ENCODE measurements at places on chromosomes 1 and 21.

GRCh38 chr1:5911157-5911556, 81.1 kb downstream of the NPHP4 start:
- DNase-seq, result no peak

- no peak for DNase-seq
Measured at GRCh38 chr1:65176591-65176990, 28.6 kb downstream of the AK4 start.

GRCh38 chr1:28046716-28047115, 41.7 kb downstream of the EYA3 start:
- peak; percentile 26 for DNase-seq

- peak; percentile 74 for DNase-seq
Measured at GRCh38 chr1:9792156-9793042, 31.4 kb downstream of the CLSTN1 start.

DNA sequence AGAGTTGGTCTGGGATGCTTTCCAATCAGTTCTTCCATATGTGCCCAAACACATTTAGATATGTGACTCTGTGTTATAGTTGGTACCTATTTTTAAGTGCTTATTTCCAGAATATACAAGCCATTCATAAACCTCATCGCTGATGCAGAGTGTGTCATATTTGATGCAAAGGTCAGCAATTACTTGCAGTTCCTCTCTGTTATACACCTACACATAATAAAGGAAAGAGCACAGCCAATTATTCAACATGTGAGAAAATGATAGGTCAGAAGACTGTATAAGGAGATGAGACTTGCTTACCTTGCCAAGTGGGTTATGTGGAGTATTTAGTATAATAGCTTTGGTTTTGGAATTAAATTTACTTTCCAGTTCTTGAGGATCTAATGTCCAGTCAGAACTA, 31.3 kb downstream of the KYAT3 start:
- no peak for DNase-seq

DNA sequence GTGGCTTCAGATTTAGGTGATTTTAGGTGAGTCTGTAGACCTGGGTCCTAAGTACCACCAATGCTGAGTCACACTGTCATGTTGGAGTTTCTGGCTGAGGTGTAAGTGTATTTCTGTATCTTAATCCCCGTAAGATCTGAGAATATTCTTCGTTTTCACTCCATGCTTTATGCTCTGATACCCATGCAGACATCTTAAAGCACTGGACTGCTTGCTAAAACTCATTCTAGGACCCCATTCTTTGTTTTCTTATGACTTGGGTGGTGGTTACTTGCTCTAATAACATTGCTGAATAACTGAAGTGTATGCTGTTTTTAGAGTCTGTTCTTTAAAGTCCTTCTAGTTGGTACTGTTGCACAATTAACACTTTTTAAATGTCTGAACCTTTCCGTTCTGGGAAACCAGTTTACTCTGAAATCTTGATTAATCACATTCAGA, 36.6 kb downstream of the CDC42 start:
- DNase-seq, result no peak

GRCh38 chr21:32367158-32367557, 25.7 kb downstream of the URB1 start:
- no peak for DNase-seq

DNA sequence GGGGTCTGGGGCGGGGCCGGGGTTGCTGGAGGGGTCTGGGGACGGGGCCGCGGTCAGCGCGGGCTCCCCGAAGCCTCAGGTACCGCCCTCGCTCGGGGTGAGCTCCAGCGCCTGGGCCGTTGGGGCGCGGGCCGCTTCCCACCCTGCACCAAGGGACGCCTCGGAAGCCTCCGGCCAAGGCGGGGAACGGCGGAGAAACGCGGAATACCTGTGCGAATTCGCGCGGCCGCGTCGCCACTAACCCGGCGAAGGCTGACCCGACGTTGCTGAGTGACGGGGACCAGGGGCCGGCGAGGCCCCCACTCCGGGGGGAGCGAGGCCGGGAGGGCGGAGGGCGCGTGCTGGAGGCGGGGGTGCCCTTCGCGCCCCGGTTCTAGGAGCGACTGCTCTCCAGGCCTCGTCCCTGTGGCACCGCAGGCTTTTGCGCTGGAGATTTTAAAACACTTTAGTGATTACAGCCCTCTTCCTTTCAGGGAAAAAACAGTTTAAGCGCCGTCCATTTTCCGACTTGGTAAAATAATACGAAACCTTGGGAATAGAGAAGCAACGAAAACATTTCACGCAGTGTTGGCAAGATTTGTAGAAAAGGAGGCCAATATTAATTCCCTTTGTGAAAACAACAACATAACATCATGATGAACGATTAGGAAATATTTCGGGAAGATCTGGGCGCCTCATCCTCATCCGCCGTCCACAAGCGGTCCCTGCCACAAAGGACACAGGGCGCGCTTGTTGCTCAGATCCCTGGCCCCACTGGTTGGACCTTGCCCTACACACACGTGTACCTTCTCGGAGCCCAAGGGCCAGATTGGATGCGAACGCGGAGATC, 971 bp upstream of the GNG4 start:
- no peak for DNase-seq

- DNase-seq, result no peak
Measured at GRCh38 chr21:41681348-41681801, 85.5 kb downstream of the RIPK4 start.

Data from M059J (cell line).